T-helper 9 cell (primary cell): ENCODE measurements at places on chromosomes 3 and 15.

DNA sequence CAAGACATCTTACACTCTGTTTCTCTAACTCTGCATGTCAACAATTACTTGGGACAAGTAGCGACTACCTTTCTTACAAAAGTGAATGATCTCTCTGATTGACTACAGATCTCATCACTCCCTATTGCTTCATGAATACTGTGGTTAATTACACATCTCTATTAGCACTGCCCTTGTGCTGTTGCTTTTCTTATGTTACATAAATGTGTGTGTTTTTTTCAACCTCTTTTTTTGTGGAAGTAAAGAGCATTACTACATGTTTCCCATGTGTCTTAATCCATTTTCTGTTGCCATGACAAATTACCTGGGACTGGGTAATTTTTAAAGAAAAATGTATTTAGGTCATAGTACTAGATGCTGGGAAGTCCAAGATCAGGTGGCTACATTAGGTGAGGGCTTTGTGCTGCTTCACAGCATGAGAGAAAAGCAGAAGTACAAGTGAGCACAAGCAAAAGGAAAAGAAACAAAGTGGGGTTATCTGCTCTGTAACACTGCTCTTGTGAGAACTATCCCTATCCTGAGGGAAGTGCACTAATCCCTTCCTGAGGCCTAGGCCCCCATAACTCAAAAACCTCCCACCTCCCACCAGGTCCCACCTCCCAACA is 298.2 kb upstream of the SATB1 start:
- DNase-seq = no peak

GRCh38 chr3:43190670-43191069 is 84.8 kb upstream of the POMGNT2 start:
- DNase-seq = no peak

- DNase-seq = no peak
These were observed 17.3 kb downstream of the STIMATE start for GRCh38 chr3:52880047-52880446.

GRCh38 chr3:5898106-5898505 is 710.6 kb downstream of the EDEM1 start:
- DNase-seq = no peak

DNA sequence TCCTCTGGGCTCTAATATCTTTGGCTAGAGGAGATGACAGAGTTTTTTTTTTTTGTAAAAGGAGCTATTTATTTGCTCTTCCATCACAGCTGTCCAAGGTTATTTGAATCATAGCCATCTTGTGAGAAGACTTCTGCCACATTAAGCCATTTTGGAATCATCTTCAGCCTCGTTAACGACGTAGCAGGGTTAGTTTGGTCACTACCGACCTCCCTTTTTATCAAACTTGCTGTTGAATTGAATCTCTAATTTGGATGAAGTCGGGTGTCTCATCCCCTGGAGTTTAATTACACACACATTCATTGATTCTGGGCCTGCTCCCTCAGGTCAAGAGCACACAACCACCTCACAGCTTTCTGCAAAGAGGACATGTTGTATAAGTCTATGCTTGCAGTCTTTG is 238.7 kb downstream of the CPNE4 start:
- no peak for DNase-seq

DNA sequence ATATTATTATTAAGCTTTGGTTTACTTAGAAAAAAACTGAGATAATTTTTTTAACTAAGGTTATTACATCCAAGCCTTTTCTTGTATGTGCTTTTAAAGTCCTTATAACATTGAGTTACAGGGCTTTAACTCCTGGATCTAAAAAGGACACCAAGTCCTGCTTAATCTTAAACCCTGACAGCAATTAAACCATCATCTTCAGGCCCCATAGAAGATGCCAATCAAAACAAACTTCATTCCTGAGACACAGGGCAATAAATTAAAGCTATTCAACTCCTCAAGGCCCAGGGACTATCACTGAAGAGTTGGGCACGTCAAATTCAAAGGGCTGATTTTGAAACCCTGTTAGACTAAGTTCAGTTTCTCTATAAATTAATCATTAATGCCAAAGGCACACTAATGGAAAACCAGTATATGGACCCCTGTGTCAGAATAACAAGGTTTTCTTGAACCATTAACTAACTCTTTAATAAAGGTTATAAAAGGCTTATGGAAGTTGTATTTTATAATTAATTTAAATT is 1152.6 kb downstream of the NSUN3 start:
- no peak for DNase-seq

GRCh38 chr3:135229018-135229495 is 434.0 kb downstream of the EPHB1 start:
- DNase-seq = no peak

DNA sequence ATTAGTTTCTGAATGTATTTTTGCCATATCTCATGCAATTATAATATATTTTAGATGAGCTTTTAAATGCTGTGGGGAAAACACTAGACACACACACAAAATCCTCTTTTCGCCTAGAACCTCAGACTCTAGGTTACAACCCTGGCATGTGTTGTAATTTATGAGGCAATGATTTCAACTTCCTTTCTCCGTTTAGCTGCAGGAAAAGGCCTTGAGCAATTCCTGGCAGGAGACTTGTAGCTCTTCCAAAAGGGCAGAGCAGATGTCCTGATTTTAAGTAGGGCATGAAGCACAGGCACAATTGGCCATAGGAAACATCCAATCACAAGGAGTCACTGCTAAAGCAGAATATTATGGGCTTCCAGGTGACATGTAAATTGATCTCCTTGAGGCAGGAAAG is 82.0 kb downstream of the GPR156 start:
- no peak for DNase-seq

GRCh38 chr15:69454953-69455352 is 2.3 kb downstream of the RPLP1 start:
- no peak for DNase-seq

DNA sequence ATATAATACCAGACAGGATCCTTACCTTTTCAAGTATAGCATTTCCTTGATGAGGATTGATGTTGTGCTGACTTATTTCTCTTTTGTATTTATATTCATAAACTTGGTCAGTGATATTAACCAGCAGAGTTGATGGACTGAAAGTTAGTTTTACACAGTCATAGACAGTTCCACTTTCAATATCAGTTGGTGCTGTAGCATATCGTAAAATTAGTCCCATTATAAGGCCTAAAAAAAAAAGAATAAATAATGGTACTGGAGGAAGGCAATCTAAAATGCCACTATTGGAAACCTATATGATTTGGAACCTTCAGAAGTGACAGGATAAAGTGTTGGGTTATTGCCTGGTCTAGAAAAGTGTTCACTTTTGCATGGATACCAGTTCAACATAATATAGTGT is 16.3 kb downstream of the SLC9A9 start:
- no peak for DNase-seq

- peak; percentile 21 for DNase-seq
These were observed 42.8 kb upstream of the RAF1 start for GRCh38 chr3:12706504-12707253.

DNA sequence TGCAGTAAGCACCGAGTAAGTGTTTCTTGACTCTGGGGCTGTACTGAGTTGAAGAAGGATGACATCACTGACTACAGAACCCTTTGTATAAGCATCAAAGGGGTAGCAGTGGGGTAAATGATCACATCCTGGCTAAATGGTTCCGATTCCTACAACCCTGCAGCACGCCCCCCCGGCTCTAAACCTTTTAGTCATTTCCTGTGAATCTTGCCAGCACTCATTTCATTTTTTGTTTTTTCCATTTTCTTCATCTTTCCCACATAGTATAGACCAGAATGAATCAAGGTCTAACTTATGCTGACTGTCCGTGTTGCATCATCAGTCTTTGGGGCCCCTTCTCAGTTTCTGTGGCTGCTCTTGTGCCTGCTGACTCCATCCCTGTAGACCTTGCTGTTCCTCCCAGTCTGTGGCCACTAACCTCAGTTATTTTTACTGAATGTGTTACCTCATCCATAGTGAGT is 383.1 kb upstream of the TPRG1 start:
- peak; percentile 1 for DNase-seq

DNA sequence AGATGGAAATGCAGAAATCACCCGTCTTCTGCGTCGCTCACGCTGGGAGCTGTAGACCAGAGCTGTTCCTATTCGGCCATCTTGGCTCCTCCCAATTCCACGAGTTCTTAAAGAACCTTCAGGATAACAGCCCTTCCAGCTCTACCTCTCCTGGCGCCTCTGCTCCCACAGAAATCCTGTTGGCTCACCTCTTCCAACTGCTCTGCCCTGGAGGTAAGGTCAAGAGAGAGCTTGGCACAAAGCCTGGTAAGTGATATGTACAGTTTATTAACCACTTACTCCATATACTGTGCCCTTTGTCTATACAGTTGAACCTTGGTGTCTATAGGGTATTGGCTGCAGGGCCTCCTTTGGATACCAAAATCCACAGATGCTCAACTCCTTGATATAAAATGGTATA is 17.8 kb upstream of the FGF12 start:
- DNase-seq = no peak

DNA sequence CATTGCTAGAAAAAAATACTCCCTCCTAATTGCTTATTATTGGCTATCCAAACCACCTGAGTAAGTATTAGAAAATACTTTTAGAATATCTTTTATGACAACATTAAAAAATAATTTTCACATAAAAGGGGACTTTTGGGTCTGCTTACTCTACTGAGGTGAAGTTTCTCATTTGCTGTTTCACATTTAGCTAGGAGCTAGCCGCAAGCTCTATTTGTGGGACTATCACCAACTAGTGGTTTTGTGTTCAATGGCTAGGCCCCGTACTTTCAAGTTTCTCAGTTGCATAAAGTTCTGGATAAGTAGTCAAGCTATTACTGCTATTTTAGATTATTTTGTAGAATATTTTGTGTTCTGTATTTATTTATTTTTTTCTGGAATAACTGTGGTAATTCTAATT is 244.2 kb upstream of the SLITRK3 start:
- no peak for DNase-seq

DNA sequence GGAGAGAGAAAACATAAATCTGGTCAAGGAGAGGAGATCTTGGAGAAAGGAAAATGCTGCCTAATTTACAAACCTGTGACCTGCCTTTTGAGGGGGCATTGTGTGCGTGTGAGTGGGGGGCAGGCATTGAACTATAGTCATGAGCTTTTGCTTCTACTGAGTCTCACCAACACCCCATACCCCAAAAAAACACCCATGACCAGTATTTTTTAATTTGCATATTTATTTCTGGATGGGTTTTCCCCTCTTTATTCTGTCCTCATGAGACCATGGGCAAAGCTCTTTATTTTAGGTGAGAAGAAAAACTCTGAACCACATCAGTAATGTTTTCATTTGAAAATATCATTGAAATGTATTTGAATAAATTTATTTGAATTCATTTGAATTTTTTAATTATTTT is 20.6 kb downstream of the CD80 start:
- no peak for DNase-seq

- no peak for DNase-seq
These were observed 41.0 kb downstream of the BCL2L10 start for GRCh38 chr15:52071570-52071969.

GRCh38 chr3:27594096-27594690 is 110.0 kb upstream of the SLC4A7 start:
- DNase-seq = no peak

GRCh38 chr3:129985113-129985512 is 10.6 kb downstream of the TRH start:
- no peak for DNase-seq

- no peak for DNase-seq
These were observed 67.3 kb downstream of the P2RY1 start for GRCh38 chr3:152902141-152902669.
